Stimulated activated CD8-positive, alpha-beta memory T cell treated with anti-CD3 and anti-CD28 coated beads, Interleukin-4, amount 100 ng/mL, for 4 hours (primary cell): ENCODE measurements at places on chromosomes 1 and 21.

DNA sequence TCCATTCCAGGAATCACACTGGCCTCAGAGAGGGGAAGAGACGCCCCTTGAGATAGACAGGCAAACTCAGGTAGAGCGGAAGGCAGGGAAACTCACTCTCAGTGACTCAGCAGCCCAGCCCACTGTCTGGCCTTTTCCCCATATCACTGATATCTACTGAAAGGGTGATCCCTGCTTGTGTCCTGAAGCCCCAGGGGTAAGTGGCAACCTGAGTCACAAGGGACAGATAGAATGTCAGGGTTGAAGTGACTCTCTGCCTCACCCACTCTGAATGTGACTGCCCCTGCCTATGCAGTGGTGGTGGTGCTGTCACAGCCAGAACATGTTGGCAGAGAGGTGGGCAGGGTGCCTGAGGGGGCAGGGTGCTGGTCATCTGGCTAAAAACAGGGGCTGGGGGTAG is 157.5 kb upstream of the FGGY start:
- no peak for DNase-seq

DNA sequence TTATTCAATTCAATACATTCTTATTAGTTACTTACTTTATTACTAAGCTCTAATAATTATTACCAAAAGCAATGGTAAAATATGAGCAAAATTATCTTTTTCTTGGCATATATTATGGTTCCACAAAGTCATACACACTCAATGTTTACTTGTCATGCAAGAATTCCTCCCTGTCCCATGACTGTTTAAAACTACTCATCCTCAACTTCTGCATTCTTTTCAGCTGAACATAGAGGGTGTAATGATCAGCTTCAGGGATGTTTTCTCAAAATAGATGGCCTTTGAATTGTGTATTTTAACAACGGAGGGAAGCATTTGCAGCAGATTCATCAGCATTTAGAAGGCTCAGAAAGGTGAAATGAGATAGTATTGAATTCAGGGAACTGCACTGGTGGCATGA is 499.0 kb downstream of the RWDD3 start:
- no peak for DNase-seq

DNA sequence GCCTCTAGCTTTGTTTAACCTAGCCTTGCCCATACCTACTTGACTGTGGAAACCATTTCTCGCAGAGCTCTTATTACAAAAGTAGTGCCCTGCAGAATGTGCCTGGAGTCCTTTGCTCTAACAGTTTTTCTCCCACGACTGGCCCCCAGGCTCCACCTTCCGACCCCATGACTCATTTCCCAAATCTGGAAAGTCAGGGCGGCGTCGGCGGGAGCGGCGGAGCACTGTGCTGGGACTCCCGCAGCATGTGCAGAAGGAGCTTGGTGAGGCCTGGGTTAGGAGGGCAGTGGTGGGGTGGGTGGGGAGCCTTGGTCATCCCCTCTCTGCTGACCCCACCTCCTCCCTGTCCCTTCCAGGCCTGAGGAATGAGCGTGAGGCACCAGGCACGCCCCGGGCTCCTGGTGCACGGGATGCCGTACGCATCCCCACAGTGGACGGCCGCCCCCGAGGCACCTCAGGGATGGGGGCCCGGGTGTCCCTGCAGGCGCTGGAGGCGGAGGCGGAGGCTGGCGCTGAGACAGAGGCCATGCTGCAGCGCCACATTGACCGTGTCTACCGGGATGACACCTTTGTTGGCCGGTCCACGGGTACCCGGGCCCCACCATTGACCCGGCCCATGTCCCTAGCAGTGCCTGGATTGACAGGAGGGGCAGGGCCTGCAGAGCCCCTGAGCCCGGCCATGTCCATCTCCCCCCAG is 47.5 kb downstream of the YARS1 start:
- DNase-seq, result no peak

DNA sequence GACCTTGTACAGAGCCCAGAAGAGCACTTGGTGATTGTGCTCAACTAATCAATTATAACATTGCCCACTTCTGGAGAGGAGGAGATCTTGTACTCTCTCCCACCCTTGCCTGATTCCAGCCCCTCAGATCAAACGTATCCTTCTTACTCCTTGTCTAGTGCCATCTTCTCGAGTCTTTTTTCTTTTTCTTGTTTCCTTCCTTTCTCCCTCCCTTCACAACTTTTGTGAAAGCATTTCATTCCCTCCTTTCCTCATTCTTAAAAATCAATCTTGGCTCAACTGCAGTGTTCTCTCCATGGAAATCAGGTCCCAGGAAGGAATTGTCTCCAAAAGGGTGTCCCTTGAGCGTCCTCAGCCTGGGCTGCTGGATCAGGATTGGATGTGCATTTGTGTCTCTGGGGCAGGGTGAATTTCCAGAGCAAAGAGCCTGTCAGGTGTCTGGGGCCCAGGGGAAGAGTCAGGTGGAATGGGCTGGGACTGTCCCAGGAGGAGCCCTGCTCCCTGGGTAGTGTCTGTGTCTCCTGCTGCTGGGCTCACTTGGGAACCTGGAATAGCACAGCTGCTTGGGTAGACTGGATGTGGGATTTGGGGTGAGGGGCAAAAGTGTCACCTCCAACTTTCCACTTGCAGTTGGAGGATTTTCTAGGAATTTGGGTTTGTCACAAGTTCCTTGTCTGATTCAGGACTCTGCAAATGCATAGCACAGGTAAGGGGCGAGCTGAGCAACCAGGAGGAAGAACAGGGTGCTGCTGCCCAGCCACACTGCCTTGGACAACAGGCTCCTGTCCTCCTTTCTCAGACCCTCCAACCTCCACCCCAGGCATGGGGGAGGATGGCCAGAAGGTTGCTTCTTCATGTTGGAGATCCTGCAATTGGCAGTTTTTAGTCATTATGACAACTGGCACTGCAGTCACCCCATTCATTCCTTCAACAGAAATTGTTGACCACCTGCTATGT is 3.3 kb downstream of the SOX13 start:
- no peak for DNase-seq

GRCh38 chr1:157390651-157391050 is 161.7 kb downstream of the FCRL5 start:
- DNase-seq, result no peak

DNA sequence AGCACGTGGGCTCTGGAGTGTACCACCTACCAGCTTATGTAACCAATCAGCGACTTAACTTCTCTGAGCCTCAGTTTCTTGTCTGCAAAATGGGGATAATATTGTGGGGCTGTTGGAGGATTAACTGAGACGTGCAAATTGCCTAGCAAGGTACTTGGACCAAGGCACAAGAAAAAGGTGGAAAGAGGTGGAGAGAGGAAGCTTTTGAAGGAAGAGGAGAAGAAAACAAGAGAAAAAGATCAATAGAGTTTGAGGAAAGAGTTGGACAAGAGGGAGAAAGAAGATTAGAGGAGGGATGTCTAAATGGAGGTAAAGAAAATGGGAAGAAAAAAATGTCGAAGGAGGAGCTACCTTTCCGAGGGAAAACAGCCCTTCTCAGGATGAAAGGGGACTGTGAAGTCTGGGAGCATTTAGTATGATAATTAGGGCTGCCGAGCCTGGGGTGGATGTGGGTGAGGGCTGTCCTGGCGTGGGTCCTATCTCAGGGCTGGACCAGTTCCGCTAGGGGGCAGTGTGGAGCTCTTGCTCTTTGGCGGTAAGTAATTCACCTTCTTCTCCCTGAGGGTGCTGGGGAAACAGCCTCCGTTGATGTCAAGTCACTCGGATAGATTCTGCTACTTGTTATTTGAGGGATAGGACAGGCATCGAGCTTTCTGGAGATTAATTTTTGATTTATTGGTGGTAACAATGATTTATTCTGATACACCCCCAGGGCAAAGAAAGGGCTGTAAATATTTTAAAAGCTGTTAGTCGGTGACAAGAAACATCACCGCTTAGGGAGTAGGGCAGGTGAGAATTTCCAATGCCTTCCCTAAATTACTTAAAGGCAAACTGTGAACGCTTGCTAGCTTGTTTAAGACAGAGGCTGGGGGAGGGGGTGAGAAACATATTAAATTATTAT is 79.0 kb upstream of the NFASC start:
- DNase-seq, result peak; percentile 46

DNA sequence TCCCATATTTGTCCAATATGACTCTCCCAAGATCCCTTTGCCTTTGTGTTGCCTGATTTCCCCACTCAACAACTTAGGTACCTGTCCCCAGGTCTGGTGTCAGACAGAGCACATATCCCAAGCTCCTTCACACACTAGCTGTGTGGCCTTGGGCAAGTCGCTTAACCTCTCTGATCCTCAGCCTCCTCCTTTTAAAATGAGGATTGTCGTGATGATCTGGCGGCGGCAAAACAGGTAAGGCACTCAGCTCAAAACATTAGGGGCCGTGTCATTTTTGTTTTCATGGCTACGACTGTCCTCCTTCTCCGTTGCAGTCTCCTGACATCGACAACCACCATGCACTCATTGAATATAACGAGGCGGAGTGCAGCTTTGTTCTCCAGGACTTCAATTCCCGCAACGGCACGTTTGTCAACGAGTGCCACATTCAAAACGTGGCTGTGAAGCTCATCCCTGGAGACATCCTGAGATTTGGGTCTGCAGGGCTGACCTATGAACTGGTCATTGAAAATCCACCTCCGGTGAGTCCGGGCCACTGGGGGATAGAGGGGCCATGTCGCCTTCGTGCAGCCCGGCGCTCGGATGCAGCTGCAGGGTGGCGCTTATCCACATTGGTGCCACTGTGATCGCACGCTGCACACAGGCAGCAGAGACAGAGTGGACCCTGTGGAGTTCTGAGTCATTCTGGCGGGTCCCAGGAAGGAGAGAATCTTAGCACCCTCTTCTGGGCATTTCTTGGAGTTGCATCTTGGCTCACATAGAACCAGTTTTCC is 25.2 kb downstream of the FHAD1 start:
- DNase-seq, result no peak

- DNase-seq, result no peak
These were observed 44.6 kb upstream of the ROR1 start for GRCh38 chr1:63729227-63729620.

DNA sequence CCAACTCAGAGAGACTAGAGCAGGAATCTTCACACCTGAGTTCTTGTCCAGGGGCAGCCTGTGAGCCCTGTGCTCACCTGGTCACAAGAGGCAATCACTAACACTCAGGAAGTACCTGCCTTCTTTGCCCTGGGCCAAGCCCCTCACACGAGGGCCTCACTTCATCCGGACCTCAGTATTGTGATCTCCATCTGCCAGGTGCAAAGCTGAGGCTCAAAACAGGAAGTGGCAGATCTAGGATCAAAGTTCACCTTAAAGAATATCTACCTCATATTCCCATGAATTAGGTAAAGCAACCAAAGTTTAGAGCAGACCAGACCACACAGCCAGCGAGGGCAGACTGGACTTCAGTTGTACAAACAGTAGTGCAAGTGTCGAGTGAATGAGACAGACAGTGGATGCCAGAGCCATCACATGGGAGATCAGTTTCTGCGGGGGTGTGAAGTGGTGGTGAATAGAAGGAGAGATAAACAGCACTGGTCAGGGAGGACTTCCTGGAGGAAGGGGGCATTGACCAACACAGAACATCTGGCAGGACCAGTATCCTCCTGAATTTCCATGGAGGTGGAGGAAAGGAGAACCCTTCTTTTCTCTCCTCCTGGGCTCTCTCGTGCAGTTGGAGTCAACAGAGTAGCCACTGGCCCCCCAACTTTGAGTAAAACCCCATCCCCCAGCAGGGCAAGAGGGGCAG is 116.6 kb upstream of the ZBTB40 start:
- no peak for DNase-seq

DNA sequence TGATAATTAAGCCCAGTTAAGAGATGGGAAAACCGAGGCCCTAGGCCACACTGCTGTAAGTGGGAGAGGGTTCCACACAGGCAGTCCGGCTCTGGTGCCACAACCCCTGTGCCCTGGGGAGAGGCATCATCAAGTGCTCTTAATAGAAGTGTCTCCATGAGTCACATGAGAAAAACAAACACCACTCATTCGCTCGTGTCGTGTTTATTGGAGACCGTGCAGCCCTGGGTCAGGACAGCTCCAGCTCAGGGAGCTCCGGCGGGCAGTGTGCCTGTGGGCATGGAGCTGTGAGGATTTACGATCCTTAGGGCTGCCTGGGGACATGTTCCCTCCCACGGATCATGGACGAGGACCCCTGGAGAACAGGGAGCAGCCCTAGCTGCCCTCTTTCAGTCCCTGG is 658.5 kb downstream of the AJAP1 start:
- no peak for DNase-seq

- DNase-seq, result no peak
These were observed 56.1 kb downstream of the LMX1A start for GRCh38 chr1:165300400-165300903.

DNA sequence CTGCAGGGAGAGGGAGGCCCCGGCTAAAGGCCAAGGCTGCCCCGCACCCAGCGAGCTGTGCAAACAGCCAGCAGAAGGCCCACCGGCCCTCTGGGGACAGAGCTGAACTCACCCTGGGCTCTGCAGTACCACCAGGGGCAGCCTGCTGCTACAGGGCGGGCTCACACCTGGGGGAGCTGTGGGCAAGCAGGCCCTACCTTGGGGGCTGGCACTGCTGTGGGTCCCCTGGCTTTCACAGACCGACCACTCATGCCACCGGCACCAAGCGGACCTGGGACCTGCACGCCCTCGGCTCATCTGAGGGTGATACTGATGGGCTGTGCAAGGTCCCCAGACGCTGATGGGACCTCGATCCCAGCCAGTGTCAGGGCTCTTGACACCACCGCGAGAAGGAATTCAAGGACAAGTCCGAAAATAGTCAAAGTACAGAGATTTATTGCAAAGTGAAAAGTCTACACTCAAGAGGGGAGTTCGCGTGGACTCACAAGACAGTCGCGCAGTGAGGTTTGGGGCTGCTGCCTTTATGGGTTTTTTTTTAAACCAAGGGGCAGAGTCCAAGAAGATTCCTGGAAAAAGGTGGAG is 61.0 kb upstream of the ADARB1 start:
- DNase-seq, result no peak

DNA sequence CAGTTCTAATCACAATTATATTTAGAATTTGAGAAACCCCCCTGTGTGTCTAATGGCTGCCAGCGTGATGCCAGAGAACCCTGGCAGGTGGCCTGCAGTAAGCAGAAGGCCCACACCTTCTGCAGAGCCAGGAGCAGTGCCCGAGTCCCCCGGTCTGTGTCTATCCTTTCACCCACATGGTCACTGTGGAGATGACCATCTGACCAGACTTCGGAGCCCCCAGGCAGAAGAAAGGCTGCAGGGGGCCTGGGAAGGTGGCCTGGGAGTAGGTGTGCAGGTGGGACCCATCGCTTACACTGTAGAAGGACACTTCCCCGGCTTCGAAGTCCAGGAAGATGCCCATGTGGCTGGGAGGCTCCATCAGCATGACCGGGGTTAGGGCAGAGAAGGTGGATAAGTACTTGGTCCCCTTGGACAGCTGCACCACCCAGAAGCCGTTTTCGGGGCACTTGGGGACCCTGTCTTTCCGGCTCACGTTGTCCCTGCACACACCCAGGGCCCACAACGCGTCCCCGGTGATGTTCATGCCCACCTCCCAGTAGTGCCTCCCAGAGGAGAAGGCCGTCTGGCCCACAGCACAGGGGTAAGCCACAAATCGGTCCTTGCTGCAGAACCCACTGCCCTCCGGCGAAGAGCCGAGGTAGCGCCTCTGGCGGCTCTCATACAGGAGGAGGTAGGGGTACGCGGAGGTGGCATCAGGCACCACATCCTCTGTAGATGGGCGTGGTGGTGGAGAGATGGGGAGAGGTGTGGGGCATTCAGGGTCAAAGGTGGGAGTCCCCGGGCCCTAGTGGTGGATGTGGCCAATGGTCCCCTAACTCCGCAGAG is 1.6 kb upstream of the TRIM11 start:
- DNase-seq, result no peak

- DNase-seq, result no peak
These were observed 191.9 kb downstream of the GRIK3 start for GRCh38 chr1:36842448-36842847.

- no peak for DNase-seq
These were observed 548.8 kb downstream of the PTPRU start for GRCh38 chr1:29785137-29785527.

GRCh38 chr1:227234998-227235405 is 83.3 kb downstream of the CDC42BPA start:
- DNase-seq, result no peak

GRCh38 chr1:80536461-80536860 is 1264.3 kb upstream of the ADGRL2 start:
- DNase-seq, result no peak
